ENCODE measurements at places on chromosomes 6 and 20.

- no peaks in the 10 kb centered on the region for H3K36me3 ChIP-seq
- H3K27ac ChIP-seq = peak overlapping the region; percentile 69
Measured at GRCh38 chr6:35669451-35670045, 19.2 kb downstream of the FKBP5 start.

GRCh38 chr6:29762051-29762450 is 38.8 kb downstream of the HLA-F start:
- H3K36me3 ChIP-seq = no peaks in the 10 kb centered on the region
- no peaks in the 10 kb centered on the region for H3K4me1 ChIP-seq
- no peak overlapping the region for H3K4me3 ChIP-seq
- DNase-seq = no peak
- H3K27ac ChIP-seq = no peak overlapping the region

- H3K27me3 ChIP-seq = no peaks in the 10 kb centered on the region
- H3K36me3 ChIP-seq = peaks cover 15% of the 10 kb centered on the region
- no peak overlapping the region for H3K4me3 ChIP-seq
- H3K27ac ChIP-seq = no peak overlapping the region
- DNase-seq = no peak
Measured at GRCh38 chr6:138796771-138797170, 884 bp downstream of the ECT2L start.

DNA sequence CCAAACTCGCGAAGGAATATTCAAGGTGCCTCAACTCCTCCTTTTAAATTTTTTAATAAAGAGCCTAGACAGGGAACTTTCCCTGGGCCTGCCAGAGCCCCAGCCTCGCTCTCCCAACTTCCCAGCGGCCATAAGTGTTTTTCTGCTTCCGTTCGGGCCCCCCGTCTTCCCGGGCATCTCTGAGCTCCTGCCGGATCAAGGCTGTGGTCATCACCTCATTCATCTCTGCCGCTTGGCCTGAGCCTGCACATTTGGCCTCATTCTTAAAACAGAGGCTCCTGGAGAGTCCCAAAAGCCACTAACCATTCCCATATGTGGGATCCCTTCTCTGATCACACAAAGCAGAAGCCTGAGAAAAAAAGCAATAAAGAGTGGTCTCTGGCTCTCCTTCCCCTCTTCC is 969.1 kb upstream of the DEFB115 start:
- DNase-seq = no peak
- peak overlapping the region; percentile 41 for H3K27ac ChIP-seq
- H3K4me3 ChIP-seq = no peak overlapping the region
- no peaks in the 10 kb centered on the region for H3K36me3 ChIP-seq

DNA sequence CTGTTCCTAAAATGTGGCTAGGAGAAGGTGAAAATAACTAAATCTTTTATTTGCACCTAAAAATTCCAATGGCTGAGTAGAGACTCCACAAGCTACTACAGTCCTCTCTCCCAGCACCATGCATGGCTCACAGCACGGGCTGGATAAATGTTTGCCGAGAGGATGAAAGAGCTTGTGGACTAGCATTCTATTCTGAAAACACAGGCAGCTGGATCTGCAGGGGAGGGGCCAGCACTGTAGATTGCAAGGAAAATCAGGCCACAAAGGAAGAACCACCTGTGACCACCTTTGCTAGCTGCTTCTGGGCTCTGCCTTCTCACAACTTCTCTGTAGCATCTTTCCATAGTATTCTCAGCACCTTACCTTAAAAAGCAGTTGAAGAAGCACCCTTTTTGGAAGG is 46.6 kb downstream of the CLIC5 start:
- H3K27me3 ChIP-seq = peaks cover 2% of the 10 kb centered on the region
- H3K27ac ChIP-seq = no peak overlapping the region
- no peak overlapping the region for H3K4me3 ChIP-seq
- no peaks in the 10 kb centered on the region for H3K36me3 ChIP-seq

GRCh38 chr6:3432416-3432815 is 24.4 kb downstream of the SLC22A23 start:
- H3K4me3 ChIP-seq = no peak overlapping the region
- no peak overlapping the region for H3K27ac ChIP-seq
- H3K27me3 ChIP-seq = no peaks in the 10 kb centered on the region
- H3K36me3 ChIP-seq = no peaks in the 10 kb centered on the region

- H3K27ac ChIP-seq = no peak overlapping the region
- H3K36me3 ChIP-seq = no peaks in the 10 kb centered on the region
- H3K4me3 ChIP-seq = no peak overlapping the region
- H3K4me1 ChIP-seq = no peaks in the 10 kb centered on the region
Measured at GRCh38 chr6:866316-866715, 173.4 kb upstream of the EXOC2 start.

GRCh38 chr6:112054555-112055190 is 769 bp downstream of the CCN6 start:
- H3K27me3 ChIP-seq = peaks cover 5% of the 10 kb centered on the region
- no peak overlapping the region for H3K4me3 ChIP-seq
- DNase-seq = no peak
- no peak overlapping the region for H3K27ac ChIP-seq
- H3K36me3 ChIP-seq = no peaks in the 10 kb centered on the region

DNA sequence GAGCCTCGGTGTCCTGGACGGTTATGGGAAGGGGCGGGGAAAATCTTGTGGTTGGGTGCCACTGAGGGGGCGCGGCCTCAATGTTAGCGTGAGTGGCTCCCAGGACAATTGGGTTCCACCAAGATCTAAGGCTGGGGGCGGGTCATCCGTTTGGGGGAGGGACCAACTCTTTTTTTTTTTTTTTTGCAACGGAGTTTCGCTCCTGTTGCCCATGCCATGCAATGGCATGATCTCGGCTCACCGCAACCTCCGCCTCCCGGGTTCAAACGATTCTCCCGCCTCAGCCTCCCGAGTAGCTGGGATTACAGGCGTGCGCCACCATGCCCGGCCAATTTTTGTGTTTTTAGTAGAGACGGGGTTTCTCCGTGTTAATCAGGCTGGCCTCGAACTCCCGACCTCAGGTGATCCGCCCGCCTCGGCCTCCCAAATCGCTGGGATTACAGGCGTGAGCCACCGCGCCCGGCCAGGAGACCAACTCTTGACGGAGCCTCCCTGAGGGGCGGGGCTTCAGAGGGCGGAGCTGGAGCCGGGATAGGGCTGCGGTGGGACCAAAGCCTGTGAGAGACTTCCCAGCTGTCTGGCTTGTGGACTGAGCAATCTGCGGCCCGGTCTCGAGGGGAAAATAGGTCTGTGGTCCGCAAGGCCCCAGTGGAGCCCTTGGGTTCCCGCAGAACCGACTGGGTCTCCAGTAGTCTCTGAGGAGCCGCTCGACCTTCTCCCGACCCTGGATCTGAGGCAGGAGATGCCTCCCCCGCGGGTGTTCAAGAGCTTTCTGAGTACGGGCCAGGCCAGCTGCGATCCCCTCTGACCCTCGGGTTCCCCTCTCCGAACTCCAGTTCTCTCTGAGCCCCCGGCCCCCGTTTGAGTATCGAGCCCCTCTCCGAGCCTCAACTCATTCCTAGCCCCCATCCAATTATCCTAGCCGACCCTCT is 1.1 kb downstream of the SPAG4 start:
- peaks cover 42% of the 10 kb centered on the region for H3K4me1 ChIP-seq
- peak overlapping the region; percentile 51 for H3K27ac ChIP-seq
- no peaks in the 10 kb centered on the region for H3K36me3 ChIP-seq
- H3K27me3 ChIP-seq = no peaks in the 10 kb centered on the region

DNA sequence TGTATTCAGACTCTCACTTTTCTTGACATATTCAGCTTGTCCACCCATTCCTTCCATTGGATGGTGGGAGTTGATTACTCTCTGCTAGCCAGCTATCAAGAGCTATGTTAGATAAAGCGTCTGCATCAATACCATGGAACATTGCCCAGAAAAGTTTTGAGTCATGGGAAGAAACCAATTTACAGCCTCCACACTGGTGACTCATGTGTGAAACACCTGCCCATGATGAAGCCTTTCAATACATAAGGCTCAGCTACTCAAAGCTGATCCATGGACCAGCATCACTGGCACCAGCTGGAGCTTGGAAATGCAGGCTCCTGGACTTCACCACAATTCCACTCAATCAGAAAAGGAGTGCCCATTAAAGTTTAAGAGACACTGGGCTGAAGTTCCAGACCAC is 16.1 kb downstream of the PLA2G7 start:
- no peak overlapping the region for H3K27ac ChIP-seq
- no peaks in the 10 kb centered on the region for H3K36me3 ChIP-seq
- H3K4me3 ChIP-seq = no peak overlapping the region
- no peaks in the 10 kb centered on the region for H3K4me1 ChIP-seq
- DNase-seq = no peak

DNA sequence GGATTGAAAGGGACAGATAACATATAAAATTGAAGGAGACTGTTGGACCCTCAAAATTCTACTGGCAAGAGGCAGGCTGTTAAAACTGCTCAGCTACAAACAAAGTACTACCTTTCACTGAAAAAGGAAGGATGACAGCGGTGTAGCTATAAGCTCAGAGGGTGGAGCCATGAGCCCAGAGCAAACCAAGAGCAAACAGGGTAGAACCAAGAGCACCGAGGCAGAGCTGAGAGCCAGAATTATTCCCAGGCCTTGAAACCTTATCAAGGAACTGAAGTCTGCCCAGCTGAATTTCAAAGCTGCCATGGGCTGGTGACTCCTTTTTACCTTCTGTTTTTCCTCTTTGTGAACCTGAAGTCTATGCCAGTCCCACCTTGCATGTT is 74.7 kb upstream of the SLC4A11 start:
- no peaks in the 10 kb centered on the region for H3K4me1 ChIP-seq
- H3K27ac ChIP-seq = no peak overlapping the region
- peaks cover 19% of the 10 kb centered on the region for H3K36me3 ChIP-seq
- H3K27me3 ChIP-seq = no peaks in the 10 kb centered on the region

- H3K27ac ChIP-seq = no peak overlapping the region
- DNase-seq = no peak
- peaks cover 3% of the 10 kb centered on the region for H3K27me3 ChIP-seq
- no peaks in the 10 kb centered on the region for H3K4me1 ChIP-seq
Measured at GRCh38 chr6:33088258-33088930, 12.6 kb downstream of the HLA-DPB1 start.

DNA sequence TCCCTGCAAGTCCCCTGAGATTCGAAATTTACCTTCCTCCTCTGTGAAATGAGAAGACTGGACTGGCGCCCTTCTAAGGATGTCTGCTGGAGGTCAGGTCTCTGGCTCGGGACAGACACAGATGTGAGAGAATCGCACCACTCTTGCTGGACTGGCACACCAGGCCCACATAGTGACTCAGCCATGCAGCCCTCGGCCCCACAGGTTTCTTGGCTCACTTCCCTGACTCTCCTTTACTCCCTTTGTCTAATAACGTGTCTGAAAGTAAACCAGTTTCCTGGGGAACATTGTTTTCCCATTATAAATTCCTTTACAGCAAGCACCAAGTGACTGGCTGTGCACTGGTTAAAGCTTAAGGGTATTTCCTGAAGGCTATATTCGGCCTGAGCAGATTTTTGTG is 106.7 kb upstream of the PLEKHG1 start:
- no peak overlapping the region for H3K4me3 ChIP-seq
- DNase-seq = no peak
- H3K4me1 ChIP-seq = peaks cover 10% of the 10 kb centered on the region
- no peak overlapping the region for H3K27ac ChIP-seq
- no peaks in the 10 kb centered on the region for H3K36me3 ChIP-seq
